ENCODE measurements at places on chromosomes 3 and 15.
A peak's percentile ranks its signal among the peaks of the same experiment; 100 is the strongest.

DNA sequence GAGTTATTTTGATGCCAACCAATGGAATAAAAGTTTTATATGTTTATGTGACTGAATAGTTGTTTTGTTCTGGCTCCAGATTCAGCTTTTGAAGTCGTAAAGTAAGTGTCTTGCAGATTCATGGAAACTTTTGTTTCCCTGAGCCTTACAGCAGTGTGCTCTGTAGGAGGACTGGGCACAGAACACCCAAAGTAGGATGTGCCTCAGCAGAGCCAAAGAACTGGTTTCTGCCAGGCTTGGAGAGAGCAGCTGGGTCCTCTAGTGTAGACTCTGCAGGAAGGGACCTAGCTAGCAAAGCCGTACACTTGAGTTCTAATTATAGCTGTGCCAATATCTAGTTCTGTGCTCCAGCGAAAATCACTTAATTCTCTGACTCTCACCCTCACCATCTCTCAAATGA is 261.2 kb upstream of the DNAJC19 start:
- no peak for DNase-seq

GRCh38 chr3:189322339-189322738 is 150.6 kb downstream of the TPRG1 start:
- no peak for DNase-seq

DNA sequence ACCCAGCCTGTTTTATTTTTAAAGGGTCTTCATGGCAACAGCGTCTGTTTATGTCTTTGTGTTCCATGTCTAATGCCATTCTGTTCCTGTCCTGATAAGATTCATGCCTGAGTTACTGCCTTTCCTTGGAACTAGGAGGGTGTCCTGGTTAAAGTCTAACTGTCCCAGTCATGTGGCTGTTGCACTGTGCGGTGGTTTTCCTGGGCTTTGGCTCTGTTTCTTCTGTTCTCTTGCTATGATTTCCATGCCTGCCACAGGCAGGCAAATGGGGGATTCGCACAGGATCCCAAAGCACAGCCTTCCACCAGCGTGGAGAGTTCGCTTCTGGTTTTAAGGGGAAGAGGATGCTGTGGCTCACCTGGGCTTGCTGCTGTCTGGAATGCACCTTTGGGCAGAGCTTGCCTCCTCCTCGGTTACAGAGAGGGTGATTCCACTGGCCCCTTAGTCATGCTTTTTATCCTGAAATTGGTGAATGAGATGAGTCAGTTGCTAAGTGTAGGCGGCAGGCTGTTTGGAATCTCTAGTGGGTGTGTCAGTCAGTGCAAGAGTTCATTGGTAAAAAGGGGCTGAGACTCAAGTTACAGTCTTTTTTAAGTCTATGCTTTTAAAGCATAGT is 86.8 kb downstream of the CCK start:
- peak; percentile 30 for DNase-seq

GRCh38 chr15:63019511-63020109 is 22.9 kb upstream of the TPM1 start:
- no peak for DNase-seq

GRCh38 chr3:115423170-115423569 is 200.1 kb upstream of the GAP43 start:
- DNase-seq, result no peak

GRCh38 chr3:186247821-186248814 is 113.9 kb downstream of the DGKG start:
- no peak for DNase-seq

GRCh38 chr15:75815811-75816719 is 27.2 kb upstream of the UBE2Q2 start:
- DNase-seq, result no peak

DNA sequence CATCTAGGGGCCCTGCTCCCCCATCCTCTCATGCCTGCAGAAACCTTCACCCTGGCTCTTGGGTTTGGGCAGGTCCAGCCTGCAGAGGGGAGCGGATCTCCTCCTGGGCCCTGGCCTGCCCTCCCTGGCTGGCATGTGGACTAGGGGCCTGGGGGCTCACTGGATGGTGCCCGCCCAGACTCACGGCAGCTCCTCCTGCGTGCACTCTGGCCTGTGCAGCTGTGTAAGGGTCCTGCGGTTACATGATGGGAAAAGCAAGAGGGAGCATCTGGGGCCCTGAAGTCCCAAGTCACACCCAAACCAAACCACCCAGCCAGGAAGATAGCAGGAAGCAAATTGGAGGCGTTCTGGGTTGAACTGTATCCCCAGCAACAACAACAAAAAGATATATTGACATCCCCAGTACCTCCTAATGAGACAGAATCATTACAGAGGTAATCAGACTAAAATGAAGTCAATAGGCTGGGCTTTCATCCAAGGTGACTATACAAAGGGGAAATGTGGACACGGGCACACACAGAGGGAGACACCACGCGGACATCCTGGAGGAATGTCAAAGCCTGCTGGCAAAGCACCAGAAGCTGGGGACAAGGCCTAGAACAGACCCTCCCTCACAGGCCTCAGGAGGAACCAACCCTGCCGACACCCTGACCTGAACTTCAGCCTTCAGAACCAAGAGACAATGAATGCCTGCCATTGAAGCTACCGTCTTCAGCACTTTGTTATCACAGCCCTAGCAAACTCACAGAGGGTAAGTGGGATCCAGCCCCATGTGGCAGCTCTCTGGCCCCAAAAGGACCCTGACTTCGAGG is 10.4 kb upstream of the CLK3 start:
- no peak for DNase-seq

- no peak for DNase-seq
Measured at GRCh38 chr3:194986208-194987043, 284.5 kb downstream of the XXYLT1 start.

DNA sequence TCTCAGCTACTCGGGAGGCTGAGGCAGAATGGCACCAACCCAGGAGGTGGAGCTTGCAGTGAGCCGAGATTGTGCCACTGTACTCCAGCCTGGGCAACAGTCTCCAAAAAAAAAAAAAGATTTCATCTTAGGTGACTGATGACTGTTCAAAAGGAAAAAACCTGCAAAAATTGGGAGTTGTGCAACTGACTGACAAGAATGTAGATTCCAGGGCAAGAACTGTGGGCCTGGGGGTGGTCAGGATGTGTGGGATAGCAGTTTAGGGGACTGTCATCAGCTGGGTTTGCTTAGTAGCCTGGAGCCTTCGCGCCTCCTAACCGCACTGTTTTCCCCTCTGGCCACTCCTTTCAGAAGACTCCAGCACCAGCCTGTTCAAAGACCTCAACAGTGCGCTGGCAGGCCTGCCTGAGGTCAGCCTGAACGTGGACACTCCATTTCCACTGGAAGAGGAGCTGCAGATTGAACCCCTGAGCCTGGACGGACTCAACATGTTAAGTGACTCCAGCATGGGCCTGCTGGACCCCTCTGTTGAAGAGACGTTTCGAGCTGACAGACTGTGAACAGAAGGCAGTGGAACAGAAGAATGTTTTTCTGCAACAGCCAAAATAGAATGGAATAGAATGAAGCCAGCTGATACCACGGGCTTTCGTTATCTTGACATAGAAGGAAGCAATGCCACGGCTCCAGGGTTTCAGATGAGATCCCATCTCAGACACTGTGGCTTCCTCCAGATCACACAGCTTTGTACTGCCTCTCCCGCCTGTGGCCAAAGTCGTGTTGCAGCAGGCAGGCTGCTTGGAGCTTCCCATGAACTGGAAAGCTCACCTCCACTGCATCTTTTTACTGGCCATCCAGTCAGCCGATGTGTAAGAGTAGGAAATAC is 75.3 kb upstream of the BLM start:
- DNase-seq, result no peak

DNA sequence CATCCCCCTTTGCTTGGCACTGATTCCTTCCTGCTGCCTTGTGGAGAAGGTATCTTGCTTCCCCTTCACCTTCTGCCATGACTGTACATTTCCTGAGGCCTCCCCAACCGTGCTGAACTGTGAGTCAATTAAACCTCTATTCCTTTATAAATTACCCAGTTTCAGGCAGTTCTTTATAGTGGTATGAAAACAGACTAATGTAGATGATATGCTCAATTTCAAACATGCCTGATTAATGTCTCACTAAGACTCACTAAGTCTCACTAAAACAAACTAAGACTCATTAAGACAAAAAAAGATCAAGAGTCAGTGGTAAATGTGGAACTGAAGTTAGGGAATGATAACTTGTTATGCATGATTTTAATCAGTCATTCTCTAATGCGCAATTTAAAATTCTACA is 606.6 kb downstream of the RBMS3 start:
- DNase-seq, result no peak

- DNase-seq, result no peak
Measured at GRCh38 chr3:107899990-107900651, 190.7 kb downstream of the CD47 start.

- DNase-seq, result peak; percentile 6
Measured at GRCh38 chr3:124033360-124034015, 41.6 kb upstream of the ROPN1 start.

GRCh38 chr15:56371495-56372147 is 6.4 kb downstream of the TEX9 start:
- no peak for DNase-seq

GRCh38 chr3:132279030-132279429 is 38.2 kb upstream of the ACP3 start:
- DNase-seq, result no peak

GRCh38 chr3:139312959-139313358 is 30.9 kb upstream of the MRPS22 start:
- no peak for DNase-seq

- DNase-seq, result no peak
Measured at GRCh38 chr3:71022551-71023335, 560.8 kb downstream of the FOXP1 start.

DNA sequence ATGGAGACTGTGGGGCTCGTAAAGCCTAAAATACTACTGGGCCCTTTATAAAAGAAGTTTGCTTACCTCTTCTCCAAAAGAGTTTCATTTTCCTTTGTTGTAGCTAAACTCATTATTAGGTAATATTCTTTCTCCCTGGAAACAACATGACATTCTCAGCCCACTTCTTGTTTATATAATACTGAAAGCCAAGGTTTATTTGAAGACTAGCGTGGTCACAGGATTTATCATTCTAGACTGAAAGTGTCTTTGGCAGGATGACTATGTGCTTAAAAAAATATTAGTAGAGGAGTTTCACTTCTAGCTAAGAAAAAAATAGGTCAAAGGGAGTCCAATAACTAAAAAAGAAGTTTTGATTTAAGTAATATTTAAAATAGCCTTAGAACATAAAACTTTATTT is 1085.2 kb upstream of the CADM2 start:
- DNase-seq, result no peak

GRCh38 chr3:18113417-18113816 is 311.7 kb downstream of the SATB1 start:
- DNase-seq, result no peak

GRCh38 chr3:93962798-93963197 is 10.9 kb downstream of the PROS1 start:
- no peak for DNase-seq

GRCh38 chr15:43791993-43792760 is at the start of gene SERF2:
TSS of gene SERF2 (plus strand) at chr15:43792320. CDS start at chr15:43792377, 57 bp downstream.
- DNase-seq, result peak; percentile 100

DNA sequence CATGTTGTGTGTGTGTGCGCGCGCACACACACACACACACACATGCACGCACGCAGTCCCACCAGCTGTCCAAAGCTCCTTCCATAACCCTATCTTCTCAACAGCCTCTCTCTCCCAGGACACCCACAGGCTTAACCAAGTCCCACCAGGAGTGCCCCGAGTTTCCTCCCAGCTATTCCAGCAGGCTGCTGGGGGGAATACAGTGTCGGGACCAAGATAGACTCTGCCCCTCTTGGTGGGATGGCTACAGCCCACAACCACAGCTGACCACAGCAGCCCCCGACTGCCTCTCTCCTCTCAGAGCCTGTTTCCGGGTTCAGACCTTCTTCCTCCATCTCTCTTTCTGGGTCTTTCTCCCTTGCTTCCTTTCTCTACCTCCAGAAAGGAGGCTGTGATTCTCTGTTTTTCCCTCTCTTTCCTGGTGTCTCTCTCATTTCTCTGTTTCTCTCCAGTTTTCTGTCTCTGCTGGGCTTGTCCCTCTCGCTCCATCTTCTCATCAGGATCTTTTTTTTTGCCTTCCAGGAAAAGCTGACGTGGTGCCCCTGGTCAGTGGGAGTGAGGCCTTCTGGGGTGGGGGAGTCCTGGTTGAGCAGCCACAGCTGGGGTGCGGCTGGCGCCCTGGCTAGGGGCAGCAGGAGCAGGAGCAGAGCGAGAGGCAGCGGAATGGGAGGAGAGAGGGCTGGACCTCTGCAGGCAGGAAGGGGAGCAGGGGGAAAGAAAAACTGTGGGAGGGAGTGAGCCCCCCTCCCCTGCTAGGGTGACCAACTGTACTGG is 3.3 kb upstream of the ISLR start:
- DNase-seq, result no peak

GRCh38 chr3:59422312-59422711 is 372.5 kb upstream of the CFAP20DC start:
- DNase-seq, result no peak

GRCh38 chr3:24832891-24833290 is 338.2 kb upstream of the THRB start:
- no peak for DNase-seq

DNA sequence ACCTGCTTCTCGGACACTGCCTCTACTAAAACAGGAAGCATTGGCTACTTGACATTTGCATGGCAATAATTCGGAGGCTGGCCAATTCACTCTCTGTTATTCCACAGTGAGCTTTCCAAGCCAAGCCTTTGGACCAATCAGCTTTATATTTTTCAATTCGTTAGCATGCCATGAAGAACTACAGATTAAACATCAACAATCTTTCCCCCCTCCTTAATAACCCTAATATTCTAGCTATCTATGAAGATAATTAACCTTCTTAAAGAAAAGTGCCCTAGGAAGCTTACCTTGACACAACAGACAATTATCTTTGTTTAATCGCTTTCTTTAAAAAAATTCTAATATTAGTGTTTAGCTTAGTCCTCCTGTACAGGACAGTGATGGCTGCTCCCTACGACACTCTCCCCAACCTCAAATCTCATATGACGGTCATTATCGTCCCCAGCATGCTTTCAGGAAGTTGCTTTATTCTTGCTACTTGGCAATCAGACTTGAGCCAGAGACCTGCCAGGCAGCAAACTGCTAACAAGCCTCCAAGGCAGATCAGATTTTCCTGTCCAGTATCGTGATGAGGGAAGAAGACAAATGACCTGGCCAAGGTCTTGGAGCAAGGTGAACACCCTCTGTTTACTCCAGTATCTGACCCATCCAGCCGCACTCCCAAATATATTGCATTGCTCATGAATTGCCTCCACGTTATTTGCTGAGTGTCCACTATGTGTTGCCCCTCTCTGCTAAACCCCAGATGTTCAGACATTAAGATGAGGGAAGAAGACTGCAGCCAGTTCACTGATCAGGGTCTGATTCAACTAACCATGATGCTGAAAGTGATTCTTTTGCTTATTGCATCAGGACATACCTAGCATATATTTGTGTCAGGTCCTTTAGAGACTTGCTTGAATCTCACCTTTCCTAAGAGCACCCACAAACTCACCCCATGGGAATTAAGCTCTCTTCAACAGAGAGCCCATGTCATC is 68.1 kb upstream of the LPP start:
- DNase-seq, result no peak

DNA sequence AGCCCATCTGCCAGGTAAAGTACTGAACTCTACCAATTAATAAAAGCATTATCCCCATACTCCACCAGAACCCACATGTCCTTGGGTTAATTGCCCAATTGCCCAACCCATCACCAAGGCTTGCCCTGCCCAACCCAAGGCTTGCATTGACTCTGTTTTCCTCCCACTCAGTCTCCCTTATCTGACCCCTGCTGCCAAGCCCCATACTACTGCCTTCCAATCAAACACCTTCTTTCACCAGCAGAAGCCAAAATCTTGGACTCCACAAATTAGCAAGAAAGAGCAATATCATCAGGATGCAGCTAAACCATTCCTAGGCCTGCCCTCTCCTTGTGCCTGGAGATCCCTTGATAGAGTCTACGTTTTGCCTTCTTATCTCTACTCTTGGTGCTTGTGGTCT is 602.9 kb downstream of the NTRK3 start:
- no peak for DNase-seq

GRCh38 chr3:36408146-36408545 is 27.8 kb downstream of the STAC start:
- DNase-seq, result no peak

Data from stimulated activated CD4-positive, alpha-beta T cell treated with anti-CD3 and anti-CD28 coated beads, Interleukin-15, amount 100 ng/mL, for 24 hours (primary cell).